ENCODE measurements at places on chromosomes 1 and 21. TPM values are rescaled to one million over a fixed set of nuclear protein-coding genes. Genes with fewer than 3 reads are reported as not detected.
A peak's percentile ranks its signal among the peaks of the same experiment; 100 is the strongest.

Gene PRELP
- 5.4 TPM for polyA plus RNA-seq

Gene HPDL
- polyA plus RNA-seq: 4.9 TPM

Gene C1orf53
- 4.3 TPM for polyA plus RNA-seq

Gene HES2
- not detected for polyA plus RNA-seq

DNA sequence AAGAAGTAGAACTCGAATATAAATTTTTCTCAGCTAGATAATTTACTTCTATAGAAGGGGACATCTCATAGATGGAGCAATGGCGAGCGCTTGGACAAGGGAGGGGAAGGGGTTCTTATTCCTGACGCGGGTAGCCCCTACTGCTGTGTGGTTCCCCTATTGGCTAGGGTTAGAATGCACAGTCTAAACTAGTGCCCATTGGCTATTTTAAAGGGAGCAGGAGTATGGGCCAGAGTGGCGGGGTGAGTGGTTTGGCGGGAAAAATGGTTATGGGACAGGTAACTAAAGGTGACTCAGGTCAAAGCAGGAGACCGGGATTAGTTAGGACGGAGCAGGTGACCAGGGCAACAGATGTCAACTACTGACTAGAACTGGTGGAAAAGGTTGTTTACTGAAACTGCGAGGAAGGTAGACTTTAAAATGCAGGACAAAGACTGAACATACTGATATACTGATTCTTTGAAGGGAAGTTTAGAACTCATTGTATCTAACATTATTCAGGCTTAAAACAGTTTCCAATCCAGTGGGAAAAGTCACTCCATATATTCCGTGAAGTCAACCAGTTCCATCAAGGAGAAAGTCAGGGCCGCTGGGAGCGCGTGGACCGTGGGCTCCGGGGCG, 940 bp upstream of the ATAD3A start:
- no peak for DNase-seq

DNA sequence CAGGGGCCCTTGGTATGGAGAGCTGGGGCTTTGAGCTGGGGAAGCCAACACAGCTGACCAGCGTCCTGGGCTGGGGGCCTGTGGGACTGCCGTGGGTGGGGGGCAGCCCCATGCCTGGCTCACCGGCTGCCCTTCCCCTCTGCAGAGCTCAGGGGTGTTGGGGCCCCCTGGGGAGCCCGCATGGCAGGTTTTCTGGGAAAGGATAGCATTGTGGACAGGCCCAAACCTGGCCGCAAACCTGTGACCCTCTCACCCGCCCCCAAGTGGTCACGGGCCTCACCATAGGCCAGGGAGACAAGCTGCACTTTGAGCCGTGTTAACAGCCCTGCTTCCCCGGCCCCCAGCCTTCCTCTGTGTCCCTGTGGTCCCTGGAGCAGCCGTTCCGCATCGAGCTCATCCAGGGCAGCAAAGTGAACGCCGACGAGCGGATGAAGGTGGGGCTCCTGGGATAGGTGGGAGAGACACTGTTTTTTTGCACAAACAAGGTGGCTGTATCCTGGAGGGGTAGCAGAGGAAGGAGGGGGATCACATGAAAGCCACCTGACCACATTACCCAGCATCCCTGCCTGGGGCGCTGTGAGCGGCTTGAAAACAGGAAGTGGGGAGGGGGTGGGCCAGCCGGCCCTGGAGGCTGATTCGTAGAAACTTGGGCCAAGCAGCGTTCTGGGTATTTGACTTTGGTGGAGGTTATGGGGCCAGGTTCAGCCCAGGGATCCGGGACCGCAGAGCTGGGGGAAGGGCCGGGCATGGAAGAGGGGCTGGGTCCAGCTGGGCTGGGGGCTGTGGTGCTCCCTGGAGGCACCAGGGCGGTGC, 65.9 kb downstream of the PIK3CD start:
- peak; percentile 78 for DNase-seq

DNA sequence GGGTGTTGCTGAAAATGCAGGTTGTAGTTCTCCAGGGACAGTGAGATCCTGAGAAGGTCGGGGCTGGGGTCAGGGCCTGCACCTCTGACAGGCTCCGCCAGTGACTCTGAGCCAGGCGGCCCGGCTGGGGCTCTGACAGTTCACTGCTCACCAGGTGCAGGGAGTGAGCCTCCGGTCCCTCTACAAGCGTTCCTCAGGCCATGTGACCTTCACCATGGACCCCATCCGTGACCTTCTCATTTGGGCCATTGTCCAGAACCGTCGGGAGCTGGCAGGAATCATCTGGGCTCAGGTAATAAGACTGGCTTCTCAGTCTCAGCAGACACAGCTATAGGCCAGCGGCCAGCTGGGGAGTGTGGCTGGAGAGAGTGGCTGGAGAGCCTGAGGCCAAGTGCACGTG, 41.8 kb downstream of the TRPM2 start:
- DNase-seq: no peak

DNA sequence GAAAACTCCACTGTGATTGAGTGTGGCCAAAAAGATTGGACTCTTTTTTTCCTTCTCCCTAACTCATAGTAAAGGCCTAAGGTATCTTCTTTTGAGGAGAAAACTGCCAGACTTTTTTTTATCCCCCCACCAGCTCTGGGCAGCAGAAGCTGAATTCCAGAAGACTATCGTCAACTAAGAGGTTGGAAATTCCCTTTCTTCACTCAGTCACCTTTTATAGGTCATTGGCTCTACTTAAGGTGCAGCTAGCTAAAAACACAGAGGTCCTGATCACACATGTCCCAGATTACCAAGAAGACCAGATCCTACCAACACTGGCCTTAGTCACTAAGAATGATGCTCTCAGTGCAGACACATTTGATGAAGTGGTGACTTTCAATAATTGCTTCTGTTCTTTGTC, 1441.2 kb downstream of the PLA2G4A start:
- no peak for DNase-seq

DNA sequence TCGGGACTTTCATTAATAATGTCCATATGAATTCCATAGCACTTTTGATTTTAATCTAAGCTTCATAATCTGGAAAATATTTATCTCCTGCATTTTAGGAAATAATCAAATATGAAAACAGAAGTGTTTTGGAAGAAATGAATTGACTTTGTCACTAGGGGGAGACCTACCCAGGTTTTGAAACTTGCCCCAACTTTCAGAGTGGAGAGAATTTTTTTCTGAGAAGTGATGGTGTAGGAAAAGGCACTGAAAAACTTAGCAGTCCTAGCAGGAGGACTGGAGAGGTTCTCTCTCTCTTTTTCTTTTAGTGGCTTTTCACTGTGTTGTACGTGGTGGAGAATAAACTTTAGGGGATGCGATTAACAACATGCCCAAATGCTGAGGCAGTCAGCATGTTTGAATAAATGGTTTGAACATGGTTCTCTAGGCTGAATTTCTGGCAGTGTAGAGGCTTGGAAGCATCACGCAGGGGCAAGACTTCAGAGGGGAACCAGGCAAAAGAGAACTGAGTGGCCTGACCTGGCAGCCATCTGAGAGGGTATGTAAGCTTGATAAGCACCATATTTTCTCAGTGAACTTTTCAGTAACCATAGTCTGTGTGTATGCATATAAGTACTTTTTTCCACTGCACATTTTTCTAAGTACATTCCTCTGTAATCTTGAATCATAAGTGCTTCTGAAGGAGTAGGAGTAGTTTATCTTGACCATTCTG, 68.3 kb upstream of the NEK7 start:
- DNase-seq: no peak

Gene ZYG11A
- polyA plus RNA-seq: not detected

Gene FCRL6
- polyA plus RNA-seq: 0.21 TPM

DNA sequence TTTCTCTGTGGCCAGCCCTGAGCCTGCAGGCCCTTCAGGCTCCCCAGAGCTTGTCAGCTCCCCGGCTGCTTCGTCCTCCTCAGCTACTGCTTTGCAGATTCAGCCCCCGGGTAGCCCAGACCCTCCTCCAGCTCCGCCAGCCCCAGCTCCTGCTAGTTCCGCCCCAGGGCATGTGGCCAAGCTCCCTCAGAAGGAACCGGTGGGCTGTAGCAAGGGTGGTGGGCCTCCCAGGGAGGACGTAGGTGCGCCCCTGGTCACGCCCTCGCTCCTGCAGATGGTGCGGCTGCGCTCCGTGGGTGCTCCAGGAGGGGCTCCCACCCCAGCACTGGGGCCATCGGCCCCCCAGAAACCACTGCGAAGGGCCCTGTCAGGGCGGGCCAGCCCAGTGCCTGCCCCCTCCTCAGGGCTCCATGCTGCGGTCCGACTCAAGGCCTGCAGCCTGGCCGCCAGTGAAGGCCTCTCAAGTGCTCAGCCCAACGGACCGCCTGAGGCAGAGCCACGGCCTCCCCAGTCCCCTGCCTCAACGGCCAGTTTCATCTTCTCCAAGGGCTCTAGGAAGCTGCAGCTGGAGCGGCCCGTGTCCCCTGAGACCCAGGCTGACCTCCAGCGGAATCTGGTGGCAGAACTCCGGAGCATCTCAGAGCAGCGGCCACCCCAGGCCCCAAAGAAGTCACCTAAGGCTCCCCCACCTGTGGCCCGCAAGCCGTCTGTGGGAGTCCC, 45.4 kb downstream of the YARS1 start:
- no peak for DNase-seq

Gene SMCP
- not detected for polyA plus RNA-seq

Gene ENAH
- 38.8 TPM for polyA plus RNA-seq

GRCh38 chr1:238772322-238772721, 614.0 kb upstream of the CHRM3 start:
- no peak for DNase-seq
